Nucleus accumbens (tissue), 56 donors: ENCODE measurements at places on chromosomes 16 and 17.

DNA sequence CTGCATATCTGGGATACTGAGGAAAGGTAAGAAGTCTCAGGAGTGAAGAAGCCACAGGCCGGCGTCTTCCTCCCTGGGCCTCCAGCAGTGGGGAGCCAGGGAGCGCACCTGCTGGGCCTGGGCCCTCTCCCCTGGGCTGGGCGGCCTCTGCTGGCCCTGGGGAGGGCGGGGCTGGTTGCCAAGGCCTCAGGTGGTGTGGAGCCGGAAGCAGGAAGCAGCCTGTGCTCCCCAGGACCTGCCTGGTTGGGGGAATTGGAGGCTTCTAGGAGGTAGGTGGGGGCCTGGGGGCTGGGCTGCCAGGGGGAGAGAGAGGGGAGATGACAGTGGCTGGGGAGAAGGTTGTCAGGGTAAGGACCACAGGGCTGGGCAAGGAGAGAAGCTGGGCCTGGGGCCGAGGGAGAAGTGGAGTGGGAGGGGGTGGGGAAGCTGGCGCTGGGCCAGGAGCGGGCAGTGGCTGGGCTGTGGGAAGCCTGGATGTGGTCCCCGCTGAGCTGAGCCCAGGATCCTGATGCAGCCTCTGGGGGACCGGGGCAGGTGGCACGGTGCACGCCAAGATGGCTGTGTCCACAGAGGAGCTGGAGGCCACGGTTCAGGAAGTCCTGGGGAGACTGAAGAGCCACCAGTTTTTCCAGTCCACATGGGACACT lies at the start of gene SMIM22:
Gene SMIM22, plus strand, starts transcription at position 189 of the 647 bp plus-strand sequence. Its CDS starts 366 bp downstream, at position 555.
- DNase-seq = no peak

DNA sequence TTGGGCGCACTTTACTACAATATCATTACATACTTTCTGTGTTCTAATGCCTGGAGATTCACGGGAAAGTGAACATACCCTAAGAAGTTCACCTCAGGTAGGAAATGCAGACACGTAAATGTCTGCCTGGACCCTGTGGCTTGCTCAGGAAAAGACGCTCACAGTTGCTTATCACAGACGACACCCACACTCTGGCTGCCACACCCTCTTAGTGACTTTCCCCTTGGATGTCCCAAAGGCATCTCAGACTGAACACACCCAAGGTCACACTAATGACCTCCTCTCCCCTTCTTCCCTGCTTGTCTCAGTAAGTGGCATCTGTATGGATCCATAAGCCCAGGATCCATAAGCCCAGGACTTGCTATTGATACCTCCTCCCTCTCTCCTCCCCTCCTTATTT lies 32.6 kb downstream of the CDRT15 start:
- DNase-seq = no peak

GRCh38 chr16:88956546-88957432 lies 20.2 kb downstream of the CBFA2T3 start:
- no peak for DNase-seq

- no peak for DNase-seq
Observed at GRCh38 chr17:78342449-78343186, 17.3 kb downstream of the SOCS3 start.

DNA sequence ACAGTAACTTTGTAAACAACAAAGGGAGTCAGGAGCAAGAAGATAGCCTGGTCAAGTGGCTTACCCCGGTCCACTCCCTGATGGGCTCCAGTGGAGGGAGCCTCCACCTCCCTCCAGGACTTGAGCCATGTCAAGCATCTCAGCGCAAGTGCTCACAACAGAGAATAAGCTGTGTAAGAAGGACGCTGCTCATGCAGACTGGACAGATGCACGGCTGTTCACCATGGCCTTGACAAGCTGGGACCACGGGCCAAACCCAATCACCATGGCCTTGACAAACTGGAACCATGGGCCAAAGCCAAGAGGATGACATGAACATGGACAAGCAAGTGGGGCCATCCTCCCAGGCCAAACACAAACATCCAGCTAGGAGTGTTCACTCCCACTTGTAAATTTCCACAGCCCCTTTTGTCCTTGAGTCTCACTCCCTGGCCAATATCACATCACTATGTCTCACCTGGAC lies 3.4 kb upstream of the PITPNM3 start:
- no peak for DNase-seq

DNA sequence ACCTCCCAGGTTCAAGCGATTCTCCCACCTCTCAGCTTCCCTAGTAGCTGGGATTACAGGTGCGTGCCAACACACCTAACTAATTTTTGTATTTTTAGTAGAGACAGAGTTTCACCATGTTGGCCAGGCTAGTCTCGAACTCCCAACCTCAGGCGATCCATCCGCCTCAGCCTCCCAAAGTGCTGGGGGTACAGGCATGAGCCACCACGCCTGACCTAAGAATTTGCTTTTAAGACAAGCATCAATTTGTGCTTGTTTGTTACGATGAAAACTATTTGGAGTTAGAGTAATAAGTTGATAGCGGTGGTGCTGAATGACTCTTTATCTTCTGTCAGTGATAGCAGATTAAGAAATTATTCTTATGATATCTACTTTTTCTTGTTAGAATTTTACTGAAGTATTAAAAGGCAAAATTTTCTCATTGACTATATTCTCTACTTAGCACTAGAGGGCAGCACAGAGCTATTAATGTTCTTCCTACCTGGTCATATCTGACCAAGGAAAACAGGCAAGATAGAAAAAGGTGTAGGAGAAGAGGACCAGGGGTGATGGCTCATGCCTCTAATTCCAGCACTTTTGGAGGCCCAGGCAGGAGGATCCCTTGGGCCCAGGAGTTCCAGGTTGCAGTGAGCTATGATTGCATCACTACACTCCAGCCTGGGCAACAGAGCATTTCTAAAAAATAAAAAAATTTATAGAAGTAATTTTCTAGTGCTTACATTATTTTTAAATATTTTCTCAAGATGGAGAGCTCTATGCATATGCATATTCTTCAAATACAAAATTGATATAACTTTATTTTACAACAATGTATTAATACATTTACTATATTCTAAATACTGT lies 24.5 kb downstream of the STXBP4 start:
- no peak for DNase-seq

DNA sequence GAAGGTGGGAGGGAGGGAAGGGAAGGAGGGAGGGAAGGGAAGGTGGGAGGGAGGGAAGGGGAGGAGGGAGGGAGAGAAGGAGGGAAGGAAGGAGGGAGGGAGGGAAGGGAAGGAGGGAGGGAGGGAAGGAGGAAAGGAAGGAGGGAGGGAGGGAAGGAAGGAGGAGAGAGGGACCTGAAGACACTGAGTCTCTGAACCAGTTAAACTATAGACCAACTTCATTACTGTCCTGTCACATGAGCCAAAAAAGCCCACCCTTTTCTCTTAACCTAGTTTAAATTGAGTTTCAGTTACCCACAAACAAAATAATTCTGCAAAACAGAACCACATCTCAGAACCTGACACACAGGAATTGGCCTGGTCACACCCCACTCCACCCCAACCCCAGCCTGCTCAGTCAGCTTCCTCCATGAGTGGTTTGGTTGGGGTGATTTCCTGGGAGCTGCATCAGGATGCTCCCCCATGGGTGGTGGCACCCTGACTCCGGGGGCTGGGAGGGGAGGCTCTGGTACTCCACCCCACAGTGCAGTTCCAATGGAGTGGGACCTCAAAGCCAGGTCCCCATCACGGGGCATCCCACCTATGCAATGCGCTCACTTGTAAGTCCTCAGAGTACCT lies 4.7 kb upstream of the PRR29 start:
- no peak for DNase-seq

- no peak for DNase-seq
Observed at GRCh38 chr17:71757156-71757555, 363.7 kb upstream of the SOX9 start.

GRCh38 chr17:63701868-63702720 lies 2.2 kb upstream of the LIMD2 start:
- DNase-seq = no peak

DNA sequence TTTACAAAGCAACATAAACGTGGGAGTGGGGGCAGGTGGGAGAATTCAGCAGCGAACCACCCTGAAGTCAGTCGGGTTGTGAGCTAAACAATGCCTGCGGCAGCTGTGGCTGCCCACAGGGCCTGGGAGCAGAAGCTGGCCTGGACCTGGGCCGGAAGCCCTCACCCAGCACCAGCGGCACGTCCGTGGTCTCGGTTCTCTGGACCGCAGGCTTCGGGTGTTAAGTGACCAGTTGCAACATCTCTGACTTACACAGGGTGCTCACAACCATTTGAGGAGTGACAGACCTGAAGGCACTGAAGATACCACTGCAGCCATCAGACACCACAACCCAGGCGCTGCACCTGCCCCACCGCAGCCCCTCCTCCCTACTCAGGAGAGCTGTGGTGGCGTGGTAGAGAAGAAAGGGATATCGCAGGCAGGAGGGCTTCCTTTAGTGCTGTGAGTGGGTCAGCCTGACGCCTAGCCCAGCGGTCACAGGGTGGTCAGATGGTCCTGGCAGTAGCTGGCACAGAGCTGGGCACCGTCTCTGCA lies 33.8 kb downstream of the CBFA2T3 start:
- DNase-seq = no peak

GRCh38 chr16:73847090-73847489 lies 449.5 kb upstream of the PSMD7 start:
- no peak for DNase-seq

GRCh38 chr17:20781260-20781659 lies 201.7 kb downstream of the CDRT15L2 start:
- DNase-seq = no peak

- no peak for DNase-seq
Observed at GRCh38 chr16:84730406-84731106, 30.8 kb downstream of the USP10 start.

GRCh38 chr17:31523862-31524730 lies 132.6 kb downstream of the RAB11FIP4 start:
- DNase-seq = no peak

DNA sequence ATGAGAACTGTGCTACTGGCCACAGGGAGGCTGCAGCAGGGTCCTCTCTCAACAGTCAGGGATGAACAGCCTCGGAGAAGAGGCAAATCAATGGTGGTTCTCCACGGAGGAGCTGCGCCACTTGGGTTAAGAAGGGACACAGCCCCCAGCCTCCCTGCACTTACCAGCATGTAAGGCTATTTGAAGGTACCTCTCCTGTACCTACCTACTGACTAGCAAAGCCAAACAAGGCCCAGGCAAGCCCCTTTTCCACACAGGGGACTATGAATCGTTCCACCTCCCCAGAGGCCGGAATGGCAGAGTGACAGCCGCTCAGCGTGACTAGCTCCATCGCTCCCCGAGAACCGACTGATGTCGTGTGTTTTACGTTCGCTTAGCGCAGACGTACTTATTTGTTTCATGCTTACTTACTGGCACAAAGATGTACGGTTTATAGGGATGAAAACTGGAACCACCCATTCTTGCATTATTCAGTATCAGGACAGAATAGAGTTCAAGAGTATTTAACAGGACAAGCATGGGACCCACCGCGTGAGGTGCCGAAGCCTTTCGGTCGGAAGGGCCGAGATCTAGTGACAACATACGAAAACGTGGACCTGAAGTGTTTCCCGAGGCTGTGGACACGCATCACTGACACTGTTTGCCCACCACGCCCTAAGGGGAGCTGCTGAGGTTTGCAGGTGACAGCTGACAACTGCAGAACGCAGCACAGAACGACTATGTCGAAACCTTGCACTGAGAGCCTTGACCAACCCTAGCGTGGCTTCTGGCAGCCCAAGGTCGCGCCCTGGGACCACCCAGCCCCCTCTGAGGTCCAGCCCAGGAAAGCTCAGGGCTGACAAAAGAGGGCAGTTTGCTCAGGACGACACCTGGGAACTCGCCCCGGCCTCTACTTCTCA lies 1.0 kb downstream of the TEPSIN start:
- DNase-seq = no peak

DNA sequence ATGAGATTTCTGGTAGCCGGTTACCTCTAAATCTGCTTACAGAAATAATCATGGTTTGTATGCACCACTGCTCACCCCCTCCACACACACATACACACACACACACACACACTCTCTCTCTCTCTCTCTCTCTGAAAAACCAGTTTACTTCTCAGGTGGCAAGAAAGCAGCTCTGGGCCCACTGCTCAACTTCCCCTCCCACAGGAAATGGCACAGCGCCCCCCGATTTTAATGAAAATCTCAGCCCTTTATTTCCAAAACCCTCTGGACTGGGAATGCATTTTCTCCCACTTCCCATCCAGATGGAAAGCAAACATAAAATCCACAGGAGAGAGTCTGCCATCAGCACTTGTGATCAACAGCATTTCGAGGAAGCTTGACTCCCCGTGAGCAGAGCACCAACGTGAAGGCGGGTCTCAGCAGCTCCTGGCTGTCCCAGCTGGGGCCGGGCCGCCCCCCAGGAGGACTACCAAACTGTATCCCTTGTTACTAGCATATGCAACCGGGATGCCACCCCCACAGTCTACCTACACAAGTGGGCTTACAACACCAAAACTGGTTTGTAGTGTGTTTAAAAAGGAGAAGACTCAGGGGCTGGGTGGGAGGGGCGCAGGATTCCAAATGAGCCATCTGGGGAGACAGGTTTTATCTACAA lies 121.1 kb downstream of the SLC39A11 start:
- no peak for DNase-seq

DNA sequence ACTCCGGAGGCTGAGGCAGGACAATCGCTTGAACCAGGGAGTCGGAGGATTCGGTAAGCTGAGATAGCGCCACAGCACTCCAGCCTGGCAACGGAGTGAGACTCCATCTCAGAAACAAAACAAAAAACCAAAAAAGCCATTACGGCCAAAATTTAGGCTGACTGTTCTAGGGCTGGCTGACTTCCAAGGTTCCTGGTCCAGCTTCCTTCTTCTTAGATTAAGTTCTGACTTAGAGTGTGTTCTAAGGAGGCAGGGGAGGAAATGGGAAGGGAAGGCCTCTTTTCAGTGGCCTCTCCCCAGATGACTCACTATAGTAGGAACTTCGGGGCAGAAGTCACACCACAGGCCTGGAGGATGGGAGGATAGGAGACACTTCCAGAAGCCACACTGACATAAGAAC lies 27.7 kb upstream of the CLEC18B start:
- no peak for DNase-seq

DNA sequence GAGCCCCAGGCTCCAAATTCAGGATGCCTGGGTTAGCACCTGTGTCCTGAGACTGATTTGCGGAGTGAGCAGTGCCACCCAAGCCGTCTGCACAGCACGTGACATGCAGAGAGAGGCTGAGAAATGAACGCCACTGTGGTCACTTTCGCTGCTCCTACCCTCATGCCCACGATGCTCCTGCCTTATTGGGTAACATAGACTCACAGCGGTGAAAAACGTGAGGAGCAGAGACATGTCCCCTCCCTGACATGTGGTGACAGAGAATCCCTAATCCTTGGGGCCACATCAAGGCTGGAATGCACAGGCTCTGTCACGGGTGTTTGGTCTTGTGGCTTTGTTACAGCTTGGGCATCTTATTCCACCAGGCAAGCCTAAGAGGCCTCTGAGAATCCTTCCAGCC lies 52.1 kb upstream of the CACNG5 start:
- no peak for DNase-seq

- DNase-seq = no peak
Observed at GRCh38 chr16:19984135-19984534, 89.6 kb downstream of the GPR139 start.

GRCh38 chr16:15950161-15950854 lies 892 bp downstream of the ABCC1 start:
- no peak for DNase-seq

- DNase-seq = no peak
Observed at GRCh38 chr17:60065136-60065535, 13.6 kb downstream of the HEATR6 start.
